ENCODE measurements at places on chromosomes 5 and 9.

DNA sequence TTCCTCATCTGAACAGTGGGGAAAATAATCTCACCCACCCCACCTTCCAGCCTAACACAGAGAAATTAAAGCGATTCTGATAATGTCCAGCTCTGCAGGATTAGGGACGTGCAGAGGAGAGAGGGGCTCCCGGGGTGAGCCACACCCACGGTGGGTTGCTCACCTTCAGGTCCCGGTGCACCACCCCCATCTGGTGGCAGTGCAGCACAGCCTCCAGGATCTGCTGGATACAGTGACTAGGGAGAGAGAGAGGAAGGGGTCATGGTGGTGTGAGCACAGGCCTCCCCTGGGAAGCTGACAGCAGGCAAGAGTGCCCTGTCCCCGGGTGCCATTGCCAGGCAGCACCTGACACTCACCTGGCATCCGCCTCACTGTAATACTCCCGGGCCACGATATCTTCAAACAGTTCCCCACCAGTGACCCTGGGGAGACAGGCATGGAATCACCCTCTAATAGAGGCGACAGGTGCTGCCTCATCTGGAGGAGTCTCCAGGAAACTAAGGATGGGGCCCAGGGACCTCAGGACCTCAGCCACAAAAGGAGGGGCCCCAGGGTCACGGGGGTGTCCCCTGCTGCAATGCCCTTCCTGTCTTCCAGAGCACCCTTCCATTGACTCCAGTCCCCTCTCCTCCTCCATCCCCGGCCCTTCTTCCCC is 33.0 kb downstream of the CAMK2A start:
- no peak for DNase-seq

DNA sequence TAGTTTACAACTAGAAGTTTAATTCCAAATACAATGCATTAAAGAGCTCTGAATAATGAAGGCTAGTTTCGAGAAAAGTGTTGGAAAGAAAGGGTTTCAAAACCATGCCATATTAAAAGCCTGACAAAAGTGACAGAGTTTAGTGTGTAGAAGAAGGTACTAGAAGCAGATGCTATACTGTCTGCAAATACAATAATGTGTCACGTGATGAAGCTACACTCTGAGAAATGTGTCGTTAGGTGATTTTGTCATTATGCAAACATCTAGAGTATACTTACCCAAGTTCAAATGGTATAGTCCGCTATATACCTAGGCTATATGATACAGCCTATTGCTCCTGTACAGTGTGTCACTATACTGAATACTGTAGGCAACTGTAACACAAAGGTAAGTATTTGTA is 494.1 kb downstream of the TLE1 start:
- DNase-seq = no peak

DNA sequence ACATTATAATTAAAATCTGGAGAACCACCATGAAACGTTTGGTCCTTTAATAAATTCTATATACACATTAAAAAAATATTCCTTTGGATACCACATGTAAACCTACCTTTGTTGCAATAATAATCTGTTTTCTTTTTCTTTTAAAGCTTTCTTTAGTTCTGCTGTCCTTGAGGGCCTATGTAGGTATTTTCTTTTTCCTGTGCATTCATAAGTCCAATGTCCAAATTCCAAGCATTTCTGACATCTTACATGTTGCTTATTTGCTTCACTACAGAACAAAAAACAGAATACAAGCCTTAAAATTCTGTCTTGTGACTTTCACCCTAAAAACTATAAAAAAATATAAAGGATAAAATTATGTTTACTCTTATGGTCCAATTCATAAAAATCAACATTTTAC is 19.7 kb downstream of the ZCCHC10 start:
- DNase-seq = no peak

- DNase-seq = no peak
Observed at GRCh38 chr5:73823508-73823925, 197.5 kb downstream of the ARHGEF28 start.

GRCh38 chr5:129448654-129449053 is 11.4 kb upstream of the ADAMTS19 start:
- DNase-seq = no peak

DNA sequence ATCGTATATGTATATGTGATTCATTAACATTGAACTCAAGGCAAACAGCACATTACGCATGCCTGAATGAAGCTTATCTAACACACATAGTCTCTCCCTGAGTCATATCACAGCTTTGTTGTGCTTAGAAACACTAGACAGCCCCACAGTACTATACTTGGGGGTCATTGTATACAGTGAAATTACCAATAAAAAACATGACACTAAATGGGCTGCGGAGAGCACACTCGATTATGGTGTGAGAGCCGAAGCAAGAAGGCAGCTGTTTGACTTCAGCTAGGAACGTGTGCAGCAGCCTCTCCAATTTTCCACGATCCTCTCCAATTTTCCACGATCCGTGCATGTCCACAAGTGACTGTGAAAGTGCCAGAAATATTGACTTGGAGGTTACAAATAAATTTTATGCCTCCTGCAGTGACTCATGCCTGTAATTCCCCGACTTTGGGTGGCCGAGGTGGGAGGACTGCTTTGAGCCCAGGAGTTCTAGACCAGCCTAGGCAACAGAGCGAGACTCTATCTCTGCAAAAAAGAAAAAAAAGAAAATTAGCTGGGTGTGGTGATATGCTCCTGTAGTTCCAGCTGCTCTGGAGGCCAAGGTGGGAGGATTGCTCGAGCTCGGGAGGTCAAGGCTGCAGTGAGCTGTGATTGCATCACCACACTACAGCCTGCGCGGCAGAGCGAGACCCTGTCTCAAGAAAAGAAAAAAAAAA is 102.4 kb downstream of the DAPK1 start:
- no peak for DNase-seq

- no peak for DNase-seq
Observed at GRCh38 chr5:149062371-149063016, 368 bp downstream of the SH3TC2 start.

- DNase-seq = no peak
Observed at GRCh38 chr5:62671479-62671878, 92.9 kb downstream of the LRRC70 start.

GRCh38 chr5:136740228-136740627 is 374.9 kb upstream of the TRPC7 start:
- no peak for DNase-seq

DNA sequence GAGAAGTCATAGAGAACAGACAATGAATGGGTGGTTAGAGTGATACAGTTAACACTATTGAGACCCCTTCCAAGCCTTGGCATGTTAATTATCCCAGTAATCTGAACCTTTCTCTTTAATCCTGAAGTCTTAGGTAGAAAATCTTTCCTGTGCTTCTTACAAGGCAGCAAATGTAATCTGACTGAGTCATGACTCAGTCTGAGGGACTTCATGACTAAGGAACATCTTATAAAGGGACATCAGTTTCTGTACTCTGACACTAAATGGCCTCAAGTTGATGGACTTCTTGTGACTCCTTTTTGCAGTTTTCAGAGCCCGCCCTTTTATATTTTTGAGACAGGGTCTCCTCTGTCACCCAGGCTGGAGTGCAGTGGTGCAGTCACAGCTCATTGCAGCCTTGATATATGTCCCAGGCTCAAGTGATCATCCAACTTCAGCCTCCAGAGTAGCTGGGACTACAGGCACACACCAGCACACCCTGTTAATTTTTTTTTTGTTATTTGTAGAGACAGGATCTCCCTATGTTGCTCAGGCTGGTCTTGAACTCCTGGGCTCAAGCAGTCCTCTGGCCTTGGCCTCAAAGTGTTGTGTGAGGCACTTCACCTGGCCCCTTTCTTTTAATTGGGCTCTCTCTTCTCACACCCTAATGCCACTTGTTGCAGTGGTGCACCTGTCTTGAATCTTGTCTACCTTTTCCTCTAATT is 9.5 kb downstream of the EXOSC3 start:
- no peak for DNase-seq

DNA sequence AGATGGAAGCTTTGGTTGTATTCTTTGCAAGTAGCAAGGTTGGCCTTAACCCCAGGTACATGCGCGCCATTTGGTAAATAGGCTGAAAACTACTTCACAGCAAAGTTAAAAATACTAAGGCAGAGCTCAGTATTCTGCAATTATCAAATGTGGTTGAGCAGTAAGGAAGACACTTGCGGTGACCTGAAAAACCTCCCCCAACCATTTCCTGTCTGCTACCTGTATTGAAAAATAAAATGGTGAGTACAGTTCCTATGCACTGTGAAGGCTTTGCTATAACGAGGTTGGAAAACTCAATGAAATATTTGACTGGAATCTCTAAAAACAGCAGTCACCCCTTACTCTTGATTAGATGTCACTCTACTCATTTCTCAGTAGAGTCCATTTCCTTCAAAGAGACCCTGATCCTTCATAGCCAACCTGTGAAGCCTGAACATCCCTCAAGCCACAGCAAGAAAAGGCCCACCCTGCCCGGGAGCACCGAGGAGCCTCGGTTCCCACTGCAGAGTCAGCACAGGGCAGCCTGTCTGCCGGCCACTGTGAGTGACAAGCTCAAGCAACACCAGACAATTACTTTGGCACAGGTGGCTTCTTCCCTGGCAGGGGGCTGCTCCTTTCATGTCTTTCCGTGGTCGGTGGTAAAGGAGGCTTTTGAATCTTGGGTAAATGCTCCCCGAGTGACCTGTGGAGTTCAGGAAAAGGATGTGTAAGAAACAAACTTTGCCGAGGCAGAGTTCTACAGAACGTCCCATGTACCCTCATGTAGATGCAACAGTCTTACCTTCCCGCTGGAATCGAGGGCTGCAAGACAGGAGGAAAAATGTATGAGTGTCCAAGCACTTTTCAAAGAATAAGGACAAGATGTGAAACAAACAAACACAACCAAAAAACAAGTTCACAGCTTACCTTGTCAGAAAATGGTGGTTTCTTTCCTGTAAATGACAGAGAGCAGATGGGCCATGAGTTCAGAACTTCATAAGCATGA is 29.6 kb downstream of the C5orf58 start:
- no peak for DNase-seq

DNA sequence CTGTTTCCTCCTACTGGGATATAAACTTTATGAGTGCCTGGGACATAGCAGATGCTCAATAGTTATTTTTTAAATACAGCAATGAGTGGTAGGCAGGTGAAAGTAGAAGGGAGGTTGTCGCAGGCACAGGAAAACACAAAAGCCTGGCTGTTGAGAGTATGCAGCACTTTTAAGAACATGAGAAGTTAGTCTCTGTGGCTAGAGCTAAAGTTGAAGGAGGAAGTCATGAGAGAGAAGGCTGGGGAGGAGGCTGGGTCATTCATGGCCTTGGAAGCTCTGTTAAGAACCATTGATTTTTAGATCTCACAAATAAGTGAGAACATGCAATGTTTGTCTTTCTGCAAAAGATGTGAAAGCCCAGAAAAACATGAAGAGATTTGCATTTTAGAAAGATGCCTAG is 126.7 kb downstream of the PRKACG start:
- DNase-seq = no peak

GRCh38 chr5:150573867-150574817 is 66.2 kb downstream of the NDST1 start:
- DNase-seq = no peak

DNA sequence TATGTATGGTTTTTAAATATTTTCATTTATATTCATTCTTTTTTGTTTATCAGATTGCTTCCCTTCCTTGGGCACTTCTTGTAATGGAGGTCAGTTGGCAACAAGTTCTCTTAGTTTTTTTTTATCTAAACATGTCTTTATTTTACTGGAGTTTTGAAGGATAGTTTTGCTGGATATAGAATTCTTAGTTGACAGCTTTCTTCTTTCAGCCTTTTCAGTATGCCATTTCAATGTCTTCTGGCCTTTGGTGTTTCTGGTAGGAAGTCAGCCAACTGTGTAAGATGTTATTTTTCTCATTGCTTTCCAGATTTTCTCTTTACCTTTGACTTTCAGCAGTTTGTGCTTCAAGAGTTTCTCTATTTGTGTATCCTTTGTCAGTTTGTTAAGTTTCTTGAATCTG is 14.2 kb downstream of the SLC12A2 start:
- DNase-seq = no peak

GRCh38 chr5:179759581-179760551 is 27.2 kb downstream of the MAML1 start:
- no peak for DNase-seq

- no peak for DNase-seq
Observed at GRCh38 chr9:105313238-105313637, 68.8 kb downstream of the SLC44A1 start.

GRCh38 chr9:18825656-18826170 is 207.3 kb downstream of the SAXO1 start:
- no peak for DNase-seq

DNA sequence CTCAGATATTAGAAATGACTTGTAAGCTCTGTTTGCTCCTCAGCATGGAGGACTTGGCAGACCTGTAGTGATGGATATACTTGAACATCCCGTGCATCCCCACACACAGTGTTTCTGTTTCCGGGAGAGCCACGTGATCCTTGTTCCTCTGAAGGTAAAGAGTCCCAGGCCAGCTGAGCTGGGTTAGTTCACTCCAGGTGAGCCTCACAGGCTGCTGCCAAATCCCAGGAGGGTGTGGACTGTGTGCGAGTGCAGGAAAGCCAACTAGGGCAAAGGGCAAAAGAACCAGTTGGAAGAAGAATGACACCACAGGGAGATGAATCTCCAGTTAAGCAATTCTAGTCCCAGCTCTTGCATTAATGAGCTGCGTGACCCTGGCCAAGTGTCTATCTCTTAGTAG is 10.4 kb upstream of the TOMM5 start:
- DNase-seq = no peak

GRCh38 chr5:179405426-179406030 is 60.3 kb upstream of the ADAMTS2 start:
- no peak for DNase-seq

DNA sequence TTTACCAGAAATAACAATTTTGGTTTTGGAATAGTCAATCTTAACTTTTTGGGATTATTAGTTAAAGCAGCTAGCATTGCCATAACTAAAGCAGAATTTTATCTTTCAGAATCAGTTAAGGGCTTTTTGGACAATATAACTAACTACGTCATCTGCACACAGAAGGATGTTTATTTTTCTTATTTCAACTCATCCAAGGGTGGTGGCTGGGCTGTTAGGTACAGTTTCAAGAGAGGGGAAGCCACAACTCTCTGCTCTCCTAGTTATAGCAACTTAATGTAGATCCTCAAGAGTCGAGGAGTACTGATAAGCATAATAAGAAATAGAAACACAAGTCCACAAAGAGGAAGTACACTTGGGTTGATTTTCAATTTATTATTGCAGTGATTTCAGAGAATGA is 65.6 kb downstream of the ANKRD55 start:
- DNase-seq = no peak
